ENCODE measurements at places on chromosomes 12 and 14.

DNA sequence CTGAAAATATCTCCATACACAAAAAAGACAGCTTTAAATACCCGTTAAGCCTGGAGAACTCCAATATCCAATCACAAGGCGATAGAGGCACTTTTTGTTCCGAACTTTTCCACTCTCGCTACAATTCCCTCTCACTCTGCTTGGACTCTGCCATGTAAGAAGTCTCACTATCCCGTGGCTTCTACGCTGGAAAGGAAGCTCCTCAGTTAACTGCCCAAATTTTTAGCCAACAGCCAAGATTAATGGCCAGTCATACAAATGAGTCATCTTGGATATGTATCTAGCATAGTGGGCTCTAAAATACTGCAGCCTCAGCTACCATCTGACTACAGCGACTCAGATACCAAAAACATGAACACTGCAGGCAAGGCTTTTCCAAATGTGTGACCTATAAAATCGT is 45.5 kb upstream of the RERGL start:
- DNase-seq = no peak

- DNase-seq = no peak
Observed at GRCh38 chr12:100345020-100345767, 11.7 kb upstream of the SLC17A8 start.

DNA sequence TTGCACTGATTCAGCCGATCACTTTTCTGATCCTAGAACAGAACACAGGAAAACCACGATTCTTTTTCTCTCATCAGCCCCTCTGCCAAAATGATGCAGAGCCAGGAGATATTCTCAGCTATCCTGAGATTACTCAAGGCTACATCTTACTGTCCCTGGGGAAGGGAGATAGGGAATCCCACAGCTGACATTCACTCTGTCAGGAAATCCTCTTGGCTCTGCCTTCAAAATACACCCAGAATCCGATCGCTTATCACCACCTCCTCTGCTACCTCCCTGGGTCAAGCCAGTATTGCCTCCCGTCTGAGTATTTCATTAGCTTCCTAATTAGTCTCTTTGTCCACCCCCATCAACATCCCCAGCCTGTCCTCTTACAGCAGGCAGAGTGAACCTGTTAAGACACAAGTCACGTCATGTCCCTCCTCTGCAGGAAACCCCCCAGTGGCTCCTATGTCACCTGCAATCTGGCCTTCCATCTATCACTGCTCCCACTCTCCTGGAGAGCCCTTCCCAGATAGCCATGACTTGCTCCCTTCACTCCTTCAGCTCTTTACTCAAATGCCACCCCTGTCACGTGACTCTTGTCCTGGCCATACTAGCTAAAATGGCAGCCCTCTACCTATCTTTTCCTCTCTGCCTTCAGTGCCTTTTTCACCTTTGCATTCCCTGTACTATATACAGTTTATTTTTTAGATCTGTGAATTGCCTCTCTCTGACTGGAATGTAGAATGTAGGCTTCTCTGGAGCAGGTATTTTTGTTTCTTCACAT is 70.3 kb downstream of the GALNT4 start:
- no peak for DNase-seq

DNA sequence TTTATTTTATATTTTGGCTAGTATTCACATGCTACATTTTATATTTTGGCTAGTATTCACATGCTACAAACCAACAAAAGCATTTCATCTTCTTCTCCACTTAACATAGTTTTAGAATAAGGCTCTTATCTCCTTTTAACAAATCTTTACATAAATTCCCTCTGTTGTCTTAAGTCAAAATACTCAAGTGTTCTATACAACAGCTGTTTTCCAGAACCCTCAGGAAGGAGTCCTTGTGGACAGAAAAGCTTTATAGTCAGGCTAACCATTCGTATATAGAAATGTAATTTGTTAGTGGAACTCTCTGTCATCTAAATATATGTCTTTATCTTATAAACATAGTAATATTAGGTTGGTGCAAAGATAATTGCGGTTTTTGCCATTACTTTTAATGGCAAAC is 191.0 kb upstream of the FLRT2 start:
- no peak for DNase-seq

- DNase-seq = no peak
Observed at GRCh38 chr12:104890476-104891096, 67.5 kb downstream of the SLC41A2 start.

DNA sequence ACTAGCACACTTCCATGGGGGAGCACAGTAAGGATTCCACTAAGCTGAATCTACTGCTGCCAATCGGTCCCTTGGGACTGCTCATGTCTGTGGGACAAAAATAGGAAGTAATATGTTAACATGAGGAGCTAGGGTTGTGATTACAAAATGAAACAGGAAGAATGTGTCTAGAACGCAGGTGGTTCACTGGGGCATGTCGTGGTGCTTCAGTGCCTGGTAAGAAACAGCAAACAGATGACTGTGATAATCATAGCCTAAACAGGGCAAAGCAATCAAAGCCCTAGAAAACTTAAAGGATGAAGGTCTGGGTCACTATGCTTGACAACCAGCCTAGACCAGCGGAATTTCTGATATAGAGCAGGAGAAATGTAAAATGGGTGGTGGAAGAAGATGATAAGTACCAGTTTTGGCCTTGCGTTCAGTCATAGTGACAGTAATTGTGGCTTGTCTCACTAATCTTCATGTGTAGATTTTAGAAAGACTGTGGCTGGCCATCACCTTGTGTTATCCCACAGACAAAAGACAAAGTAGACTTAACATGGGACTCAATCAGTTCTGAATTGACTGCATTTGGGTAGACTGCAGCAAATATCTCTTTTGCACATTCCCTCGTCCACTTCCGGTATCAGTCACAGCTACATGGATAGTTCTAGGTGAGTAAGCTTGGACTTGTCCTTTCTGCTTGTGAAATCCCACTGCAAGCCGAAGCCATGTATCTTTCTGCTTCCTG is 51.4 kb downstream of the WASHC3 start:
- no peak for DNase-seq

- no peak for DNase-seq
Observed at GRCh38 chr14:32081901-32082300, 4.8 kb downstream of the ARHGAP5 start.

- no peak for DNase-seq
Observed at GRCh38 chr12:1815814-1816729, 4.3 kb upstream of the LRTM2 start.
